Cardiac atrium fibroblast (primary cell): ENCODE measurements at places on chromosomes 3 and 15. TPM values are rescaled to one million over a fixed set of nuclear protein-coding genes. Genes with fewer than 3 reads are reported as not detected.

Gene NUSAP1
- 18.1 and 20.9 TPM in 2 replicates for total RNA-seq

Gene CMTM8
- total RNA-seq, result 1.8 and 7.8 TPM in 2 replicates

Gene C3orf70
- 2.4 and 3.1 TPM in 2 replicates for total RNA-seq

Gene TM4SF4
- total RNA-seq, result not detected in 2 replicates

Gene IVD
- 25.1 and 33.7 TPM in 2 replicates for total RNA-seq

Gene MYRIP
- total RNA-seq, result 0.54 and 0.65 TPM in 2 replicates

Gene DUOXA2
- not detected in 2 replicates for total RNA-seq

Gene ALDH1A3
- total RNA-seq, result 23.1 and 53.0 TPM in 2 replicates

Gene ARIH2
- total RNA-seq, result 33.2 and 77.3 TPM in 2 replicates

Gene FBXO40
- total RNA-seq, result not detected in 2 replicates

Gene HGD
- 4.1 and 5.2 TPM in 2 replicates for total RNA-seq

Gene CRYBG3
- 14.1 and 18.5 TPM in 2 replicates for total RNA-seq

Gene ADAMTSL3
- 3.9 and 7.2 TPM in 2 replicates for total RNA-seq
